ENCODE measurements at places on chromosomes 1 and 21. TPM values are rescaled to one million over a fixed set of nuclear protein-coding genes. Genes with fewer than 3 reads are reported as not detected.

Gene CFHR2
- not detected for total RNA-seq

GRCh38 chr1:66288048-66288447 is 245.9 kb upstream of the SGIP1 start:
- no peak for DNase-seq

Gene DCST2
- not detected for total RNA-seq

Gene PTGFR
- 0.63 TPM for total RNA-seq

DNA sequence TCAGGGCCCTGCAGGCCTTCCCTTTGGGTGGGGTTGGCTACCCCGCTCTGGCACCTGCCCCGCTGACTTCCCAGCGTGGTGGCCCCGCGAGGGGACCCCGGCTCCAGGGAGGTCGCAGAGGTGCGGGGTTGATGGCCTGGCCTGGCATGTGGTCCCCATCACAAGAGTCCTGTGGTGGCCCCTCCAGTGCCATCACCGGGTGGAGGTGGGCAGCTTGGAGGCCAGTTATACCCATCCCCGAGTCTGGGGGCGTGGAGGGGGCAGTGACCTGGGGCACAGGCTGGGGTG is 26.8 kb downstream of the PRMT2 start:
- peak; percentile 64 for DNase-seq

Gene AMPD1
- not detected for total RNA-seq

Gene FCRLB
- total RNA-seq, result 0.37 TPM

DNA sequence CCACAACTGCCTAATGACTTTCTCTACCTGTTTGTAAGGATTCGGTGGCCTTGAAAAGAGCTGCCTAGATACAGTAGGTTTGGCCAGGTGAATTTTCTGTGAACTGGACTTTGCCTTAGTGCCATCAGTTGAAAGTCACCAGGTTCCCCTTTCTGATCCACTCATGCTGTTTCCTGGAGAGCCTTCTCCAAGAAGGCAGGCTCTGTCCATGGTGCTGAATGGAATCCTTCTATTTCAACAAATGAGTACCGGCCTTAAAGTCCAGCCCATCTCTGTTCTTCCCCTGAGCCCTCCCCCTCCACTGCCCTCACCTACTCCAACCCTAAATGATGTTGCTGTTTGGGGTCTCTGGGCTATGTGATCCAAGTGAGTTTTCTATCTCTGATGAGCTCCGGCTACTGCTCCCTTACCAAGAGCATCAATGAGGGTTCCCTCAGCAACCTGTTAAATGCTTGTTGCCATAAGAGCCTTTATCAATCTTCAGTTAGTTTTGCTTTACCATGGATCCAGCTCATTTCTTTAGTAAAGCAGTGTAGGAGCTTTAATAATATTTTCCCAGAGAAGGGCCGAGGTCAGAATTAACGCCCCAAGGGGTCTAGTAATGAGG is 500.4 kb downstream of the PTPRU start:
- no peak for DNase-seq

GRCh38 chr1:43901196-43901961 is 32.2 kb upstream of the ARTN start:
- DNase-seq, result no peak

Gene SLC2A5
- 2.6 TPM for total RNA-seq

Gene GPR89A
- 19.2 TPM for total RNA-seq

Gene HRNR
- total RNA-seq, result not detected

DNA sequence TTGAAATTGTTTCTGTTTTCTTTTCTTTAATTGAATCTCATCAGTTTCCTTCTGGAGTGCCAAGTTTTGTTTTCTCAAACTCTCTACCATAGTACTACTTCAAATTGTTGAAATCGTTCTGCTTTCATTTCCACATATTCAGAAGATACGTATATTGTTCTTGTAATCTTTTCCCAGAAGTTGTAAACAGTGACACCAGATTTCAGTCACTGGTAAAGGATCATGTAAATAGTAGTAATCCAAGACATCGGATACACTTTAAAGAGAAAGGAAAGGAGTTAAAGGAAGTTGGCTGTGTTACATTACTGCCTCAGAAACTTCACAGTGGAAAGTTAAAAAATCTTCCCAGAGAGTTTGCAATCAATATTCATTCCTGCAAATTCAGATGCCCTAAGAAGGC is 67.5 kb downstream of the RGL1 start:
- no peak for DNase-seq

DNA sequence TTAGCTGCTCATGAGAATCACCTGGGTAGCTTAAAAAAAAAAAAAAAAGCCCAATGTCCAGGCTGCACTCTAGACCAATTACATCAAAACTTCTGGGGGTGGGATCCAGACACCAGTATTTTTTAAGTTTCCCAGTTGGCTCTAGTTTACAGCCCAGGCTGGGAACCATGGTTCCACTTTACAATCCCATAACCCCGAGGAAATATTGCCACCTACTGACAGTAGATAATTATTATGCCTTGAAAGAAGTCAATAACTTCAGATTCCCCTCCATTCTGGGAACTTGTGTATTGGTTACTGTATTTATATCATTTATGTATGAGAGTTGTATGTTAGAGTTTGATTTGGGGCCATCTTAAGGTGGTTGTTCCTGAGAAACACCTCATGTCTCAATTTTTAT is 100.2 kb downstream of the SPATA46 start:
- DNase-seq, result no peak

DNA sequence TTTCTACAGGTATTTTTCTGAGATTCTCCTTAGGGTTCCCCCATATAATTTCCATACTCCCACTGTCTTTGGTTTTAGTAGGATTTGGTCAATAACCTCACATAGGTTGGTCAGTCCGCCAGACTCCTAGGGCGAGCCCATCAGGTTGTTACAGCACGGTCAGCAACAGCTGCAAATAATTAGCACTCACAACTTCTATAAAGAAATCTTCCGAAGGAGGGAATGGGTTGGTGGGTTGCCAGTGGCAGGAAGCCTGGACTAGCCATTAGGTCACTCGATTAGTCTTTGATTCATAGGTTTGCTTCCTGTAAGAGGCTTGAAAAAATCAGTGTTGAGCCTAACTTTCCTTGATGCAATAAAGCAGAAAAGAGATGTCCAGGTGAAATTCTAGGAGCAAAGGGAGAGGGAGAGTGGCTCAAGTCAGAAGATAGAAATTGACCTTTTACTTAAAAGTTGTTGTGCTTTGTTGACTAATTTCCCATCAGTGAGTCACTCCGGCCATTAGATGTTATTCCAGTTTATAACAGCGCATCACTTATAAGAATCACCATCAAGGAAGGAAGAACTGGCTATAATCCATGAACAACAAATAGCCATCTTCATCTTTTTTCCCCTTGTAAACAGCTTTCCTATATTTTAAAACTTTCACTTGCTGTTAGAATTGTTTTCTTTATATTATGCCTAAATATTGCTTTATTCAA is 88.3 kb downstream of the TPR start:
- DNase-seq, result no peak

- no peak for DNase-seq
These were observed 63.6 kb downstream of the CLIC6 start for GRCh38 chr21:34732388-34732821.

- DNase-seq, result no peak
These were observed 68.5 kb downstream of the FOXJ3 start for GRCh38 chr1:42266253-42267135.

GRCh38 chr21:32322103-32322502 is 23.4 kb downstream of the MRAP start:
- no peak for DNase-seq

DNA sequence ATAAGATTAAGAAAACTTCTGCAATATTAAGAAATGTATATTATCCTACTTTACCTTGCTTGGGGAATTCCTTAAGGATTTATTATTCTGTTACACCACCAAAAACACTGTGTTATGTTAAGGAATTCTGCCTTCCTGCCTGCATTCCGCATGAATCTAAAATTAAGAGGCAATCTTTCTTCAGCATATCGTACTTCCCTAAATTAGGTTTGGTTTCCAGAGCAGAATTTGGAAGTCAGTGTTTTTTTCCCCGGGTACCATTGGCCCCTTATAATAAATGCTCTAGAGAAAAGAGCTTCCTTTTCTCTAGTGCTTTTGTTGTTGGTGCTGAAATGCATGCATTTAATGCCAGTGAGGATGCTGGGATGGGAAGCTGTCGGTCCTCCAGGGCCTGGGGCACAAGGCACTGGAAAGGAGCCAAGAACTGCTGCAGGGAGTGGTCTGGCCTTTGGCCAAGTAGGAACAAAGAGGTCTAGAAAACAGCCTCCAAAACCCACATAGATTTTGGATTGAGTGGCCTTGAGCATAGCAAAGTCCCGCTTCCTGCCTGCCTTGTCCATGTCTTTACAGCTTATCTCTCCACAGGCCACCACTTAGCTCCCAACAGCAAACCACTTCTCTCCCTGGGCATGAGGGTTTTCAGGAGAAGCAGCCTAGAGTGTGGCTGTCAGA is 69.9 kb downstream of the RRAGC start:
- DNase-seq, result no peak

- peak; percentile 84 for DNase-seq
These were observed 606 bp downstream of the DENND1B start for GRCh38 chr1:197774466-197775281.

Gene ODF2L
- 11.0 TPM for total RNA-seq

Gene MAN1A2
- 49.0 TPM for total RNA-seq

GRCh38 chr1:24727501-24728216 is 17.6 kb upstream of the CLIC4 start:
- peak; percentile 77 for DNase-seq

GRCh38 chr1:41246568-41246967 is 4.5 kb upstream of the SCMH1 start:
- no peak for DNase-seq
